ENCODE measurements at places on chromosomes 6 and 20. TPM values are rescaled to one million over a fixed set of nuclear protein-coding genes. Genes with fewer than 3 reads are reported as not detected.

PXT1 gene
- polyA plus RNA-seq = 0.04 TPM

GNRH2 gene
- polyA plus RNA-seq = not detected

HCRTR2 gene
- polyA plus RNA-seq = not detected

FHL5 gene
- polyA plus RNA-seq = 12.8 TPM

TRAPPC3L gene
- polyA plus RNA-seq = 0.05 TPM

CLDN20 gene
- 0.06 TPM for polyA plus RNA-seq

NMBR gene
- polyA plus RNA-seq = 0.15 TPM

MEA1 gene
- 87.7 TPM for polyA plus RNA-seq

MYLK2 gene
- not detected for polyA plus RNA-seq

SIRT5 gene
- 7.2 TPM for polyA plus RNA-seq

TP53TG5 gene
- 0.96 TPM for polyA plus RNA-seq

BFSP1 gene
- 2.0 TPM for polyA plus RNA-seq

CASS4 gene
- 1.1 TPM for polyA plus RNA-seq

ZSCAN23 gene
- 3.5 TPM for polyA plus RNA-seq

ERVFRD-1 gene
- 0.22 TPM for polyA plus RNA-seq

MAPK14 gene
- 48.8 TPM for polyA plus RNA-seq

OR12D3 gene
- not detected for polyA plus RNA-seq

TOX2 gene
- polyA plus RNA-seq = 38.0 TPM

CALHM6 gene
- polyA plus RNA-seq = 7.1 TPM

RAET1L gene
- polyA plus RNA-seq = not detected

MAPK13 gene
- polyA plus RNA-seq = 7.9 TPM

CDSN gene
- polyA plus RNA-seq = not detected

VGLL2 gene
- polyA plus RNA-seq = not detected

Measured in urinary bladder (tissue), 4 donors.